ENCODE measurements at places on chromosomes 7 and 10.

DNA sequence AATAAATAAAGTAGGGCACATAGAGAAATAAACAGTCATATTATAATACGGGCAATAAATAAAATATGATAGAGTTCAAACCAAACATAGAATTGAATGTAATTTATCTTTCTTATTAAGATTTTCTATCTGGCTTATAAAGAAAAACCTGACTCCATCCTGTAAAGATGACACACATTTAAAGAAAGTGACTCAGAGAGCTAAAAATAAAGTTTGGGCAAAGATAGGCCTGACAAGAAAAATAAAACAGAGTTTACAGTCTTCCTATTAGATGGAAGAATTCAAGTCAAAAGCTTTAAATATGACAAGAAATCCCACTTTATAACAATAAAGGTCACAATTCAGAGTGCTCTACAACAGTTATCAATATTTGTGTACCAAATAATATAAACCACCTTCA, 580.6 kb downstream of the PHTF2 start:
- no peak for DNase-seq

GRCh38 chr7:151677581-151678226, 158.0 kb upstream of the RHEB start:
- DNase-seq = no peak

DNA sequence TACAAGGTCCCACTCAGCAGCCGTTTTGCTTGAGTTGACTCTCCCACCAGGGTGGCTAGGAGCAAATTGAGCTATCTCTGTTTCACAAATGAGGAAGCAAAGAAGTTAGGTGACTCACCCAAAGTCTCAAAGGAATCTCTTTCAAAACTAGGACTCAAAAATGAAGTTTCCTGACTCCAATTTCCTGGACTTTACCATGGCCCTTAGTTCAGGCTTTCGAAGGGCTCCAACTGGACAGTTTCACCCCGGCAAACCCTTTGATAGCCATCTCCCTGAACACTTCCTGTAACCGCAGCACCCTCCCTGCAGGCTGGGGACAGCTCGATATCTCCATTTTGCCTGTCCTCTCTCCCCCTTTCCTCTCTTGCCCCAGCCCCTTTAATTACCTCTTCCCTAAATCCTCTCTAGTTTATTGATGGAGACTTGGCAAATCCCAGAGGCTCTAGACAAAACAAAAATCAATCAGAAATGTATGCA, 4.7 kb upstream of the AFAP1L2 start:
- DNase-seq = no peak

DNA sequence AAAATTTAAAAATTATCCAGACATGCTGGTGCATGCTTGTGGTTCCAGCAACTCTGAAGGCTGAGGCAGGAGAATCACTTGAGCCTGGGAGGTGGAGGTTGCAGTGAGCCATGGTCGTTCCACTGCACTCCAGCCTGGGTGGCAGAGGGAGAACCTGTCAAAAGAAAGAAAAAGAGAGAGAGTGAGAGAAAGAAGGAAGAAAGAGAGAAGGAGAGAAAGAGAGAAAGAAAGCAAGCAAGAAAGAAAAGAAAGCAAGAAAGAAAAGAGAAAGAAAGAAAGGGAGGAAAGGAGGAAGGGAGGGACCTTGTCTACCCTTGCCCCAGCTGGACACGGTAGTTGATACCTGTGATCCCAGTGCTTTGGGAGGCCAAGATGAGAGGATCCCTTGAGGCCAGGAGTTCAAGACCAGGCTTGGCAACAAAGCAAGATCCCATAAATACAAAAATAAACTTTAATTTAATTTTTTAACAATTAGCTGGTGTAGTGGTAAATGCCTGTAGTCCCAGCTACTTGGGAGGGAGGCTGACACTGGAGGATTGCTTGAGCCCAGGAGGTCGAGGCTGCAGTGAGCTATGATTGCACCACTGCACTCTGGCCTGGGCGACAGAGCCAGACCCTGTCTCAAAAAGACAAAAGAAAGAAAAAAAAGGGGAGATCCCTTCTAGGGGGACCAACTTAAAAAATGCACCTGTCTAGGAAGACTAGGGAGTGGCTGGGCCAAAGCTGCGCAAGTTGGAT, 9.2 kb downstream of the NYAP1 start:
- no peak for DNase-seq

DNA sequence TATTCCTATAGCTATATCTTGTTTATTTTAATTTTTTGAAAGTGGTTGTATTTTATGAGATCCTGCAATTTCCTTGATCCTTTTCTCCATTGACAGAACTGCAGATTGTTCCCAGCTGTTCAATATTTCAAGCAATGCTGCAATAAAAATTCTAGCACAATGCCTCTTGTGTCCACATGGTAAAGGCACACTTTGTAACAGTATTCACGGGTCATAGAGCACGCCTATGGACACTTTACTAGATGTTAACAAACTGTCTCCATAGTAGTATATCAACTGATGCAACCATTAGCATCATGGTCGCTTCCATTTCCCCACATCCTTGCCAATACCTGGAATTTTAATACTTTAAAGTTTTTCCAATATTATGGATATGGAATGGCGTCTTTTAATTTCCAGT, 123.9 kb upstream of the FZD8 start:
- DNase-seq = no peak

DNA sequence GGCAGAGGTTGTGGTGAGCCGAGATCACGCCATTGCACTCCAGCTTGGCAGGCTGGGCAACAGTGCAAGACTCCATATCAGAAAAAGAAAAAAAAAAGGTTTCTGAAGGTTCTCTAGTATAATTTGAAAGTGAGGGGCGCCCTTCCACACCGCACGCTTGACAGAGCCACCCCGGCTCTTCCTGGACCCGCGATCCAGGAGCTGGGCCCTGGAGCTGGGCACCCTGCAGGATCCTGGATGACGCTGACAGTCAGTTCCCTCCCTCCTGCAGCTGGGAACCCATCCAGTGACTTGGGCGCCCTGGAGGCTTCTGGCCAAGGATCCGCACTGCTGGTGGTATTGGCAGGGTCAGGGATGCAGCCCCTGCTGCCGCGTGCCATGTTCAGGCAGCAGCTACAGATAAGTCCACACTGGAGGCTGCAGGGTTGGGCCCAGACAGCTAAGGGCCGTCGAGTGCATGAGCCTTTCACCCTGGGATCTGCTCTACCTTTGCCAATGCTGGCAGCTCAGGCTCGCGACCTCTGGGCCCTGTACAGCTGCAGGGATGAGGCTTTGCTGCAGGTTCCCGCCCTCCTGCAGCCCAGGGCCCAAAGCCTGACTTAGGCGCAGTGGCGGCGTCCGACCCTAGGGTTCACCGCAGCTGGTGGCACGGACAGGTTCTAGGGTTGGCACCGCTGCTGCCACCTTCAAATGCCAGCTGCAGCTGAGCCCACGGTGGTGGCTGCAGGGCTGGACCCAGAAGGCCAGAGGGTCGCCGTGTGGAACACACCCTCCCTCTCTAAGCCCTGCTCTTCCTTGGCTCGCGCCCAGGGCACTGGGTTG, 110.2 kb downstream of the OR13A1 start:
- no peak for DNase-seq

DNA sequence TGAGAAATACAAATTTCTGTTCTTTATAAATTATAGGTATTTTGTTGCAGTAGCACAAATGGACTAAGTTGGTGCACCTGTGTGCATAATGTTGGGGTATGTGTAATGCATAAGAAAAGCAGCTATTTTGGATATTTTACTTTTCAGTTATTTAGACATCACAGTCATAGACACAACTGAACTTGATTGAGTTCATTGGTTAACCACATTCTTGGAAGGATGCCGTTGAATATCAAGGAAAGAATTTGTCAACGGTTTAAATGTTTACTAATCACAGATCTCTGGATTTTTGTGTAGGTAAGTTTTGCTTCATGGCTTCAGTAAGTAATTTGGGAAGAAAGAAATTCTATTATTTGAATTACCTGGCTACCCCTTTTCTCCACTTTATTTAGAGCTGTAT, 4.1 kb downstream of the OTUD1 start:
- DNase-seq = no peak

- DNase-seq = no peak
Measured at GRCh38 chr7:5382281-5382892, 41.2 kb downstream of the TNRC18 start.

GRCh38 chr10:22651276-22651980, 63.0 kb downstream of the PIP4K2A start:
- DNase-seq = no peak

- no peak for DNase-seq
Measured at GRCh38 chr10:70341016-70341415, 41.4 kb downstream of the LRRC20 start.

DNA sequence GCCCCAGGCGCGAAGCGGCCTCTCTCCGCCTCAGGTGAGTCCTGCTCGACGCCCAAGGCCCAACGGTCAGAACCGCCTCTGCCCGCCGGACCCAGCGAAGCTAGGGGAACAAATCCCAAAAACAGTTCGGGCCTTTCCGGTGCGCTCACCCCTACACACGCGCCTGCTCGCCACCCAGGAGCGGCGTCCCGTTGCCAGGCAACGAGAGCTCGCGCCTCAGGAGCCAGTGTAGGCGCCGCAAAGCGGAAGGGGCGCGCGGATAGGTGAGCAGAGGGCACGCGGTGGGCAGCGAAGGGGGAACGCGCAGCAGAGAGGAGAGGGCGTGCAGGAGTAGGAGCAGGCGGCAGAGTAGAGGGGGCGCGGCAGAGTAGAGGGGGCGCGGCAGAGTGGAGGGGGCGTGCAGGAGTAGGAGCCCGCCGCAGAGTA, at the start of the genes DYDC1 and DYDC2:
TSS of gene DYDC1 (minus strand) at position 193 of the 426 bp plus-strand sequence. CDS start 4,154 bp downstream, outside the sequence.
TSS of gene DYDC2 (plus strand) at position 219 of the 426 bp plus-strand sequence. CDS start 5,663 bp downstream, outside the sequence.
- DNase-seq = peak; percentile 82

DNA sequence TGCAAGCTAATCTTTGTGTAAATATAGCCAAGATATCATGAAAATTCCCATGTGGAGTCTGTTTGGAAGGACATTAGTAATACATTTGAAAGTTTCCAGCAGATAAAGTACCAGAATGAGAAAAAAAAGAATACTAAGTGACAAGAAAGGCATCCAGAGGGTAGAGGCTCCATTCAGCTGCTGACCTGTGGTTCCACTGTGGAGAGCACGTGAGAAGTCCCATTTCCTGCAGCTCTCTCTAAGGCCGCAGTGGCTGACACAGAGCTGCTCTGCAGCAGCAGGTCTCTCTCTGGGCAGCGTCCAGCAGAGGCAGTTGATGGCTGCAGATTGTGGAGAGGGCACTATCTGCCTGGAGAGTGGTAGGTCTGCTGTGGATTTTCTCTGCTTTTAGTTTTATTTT, 100.1 kb upstream of the TMEM72 start:
- DNase-seq = no peak

GRCh38 chr7:63008366-63008765, 990.3 kb upstream of the ZNF722 start:
- no peak for DNase-seq

DNA sequence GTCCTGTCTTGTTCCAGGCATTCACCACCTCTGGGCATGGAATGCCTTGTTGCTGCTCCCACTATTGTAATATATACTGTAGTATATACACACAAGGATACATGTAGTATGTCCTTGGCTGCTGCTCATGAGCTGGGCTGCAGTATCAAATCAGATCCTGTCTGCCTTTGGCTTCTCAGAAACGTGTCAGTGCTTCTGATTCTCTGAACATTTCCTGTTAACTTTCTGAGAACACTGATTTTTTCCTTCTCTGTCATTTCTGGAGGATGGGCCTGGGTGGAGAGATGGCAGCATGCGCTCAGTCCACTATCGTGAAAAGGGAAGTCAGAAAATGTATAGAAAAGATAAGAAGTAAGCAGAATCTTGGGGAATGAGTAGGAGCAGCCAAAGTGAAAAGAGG, 12.2 kb downstream of the SFTPA2 start:
- no peak for DNase-seq

DNA sequence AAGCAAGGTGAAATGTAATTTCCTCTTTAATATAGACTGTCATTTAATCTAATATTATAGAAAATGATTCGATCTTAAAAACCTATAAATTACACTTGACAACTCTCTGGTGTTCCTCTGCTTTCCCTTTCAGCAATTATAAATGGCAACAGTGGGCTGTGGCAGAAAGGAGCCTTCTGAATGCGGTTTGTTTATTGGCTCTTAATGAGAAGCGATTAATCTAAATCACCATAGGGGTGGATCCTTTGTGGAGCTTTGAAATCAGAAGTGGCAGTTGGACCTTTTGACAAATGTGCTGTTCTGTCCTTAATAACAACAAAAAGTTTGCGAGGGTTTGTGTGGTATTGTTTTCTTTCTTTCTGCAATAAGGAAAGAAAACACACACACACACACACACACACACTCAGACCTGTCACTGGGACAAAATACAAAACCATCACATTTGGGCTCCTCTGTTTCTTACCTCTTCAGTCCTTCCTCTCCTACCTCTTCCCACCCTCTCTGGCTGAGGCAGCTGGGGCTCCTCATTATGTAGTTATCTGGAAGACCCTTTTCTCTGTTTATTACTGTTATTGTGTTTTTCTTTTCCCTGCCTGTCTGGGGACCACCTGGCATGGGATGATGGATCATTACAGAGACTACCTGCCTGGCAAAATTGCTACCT, 316.2 kb downstream of the SORCS3 start:
- DNase-seq = no peak

DNA sequence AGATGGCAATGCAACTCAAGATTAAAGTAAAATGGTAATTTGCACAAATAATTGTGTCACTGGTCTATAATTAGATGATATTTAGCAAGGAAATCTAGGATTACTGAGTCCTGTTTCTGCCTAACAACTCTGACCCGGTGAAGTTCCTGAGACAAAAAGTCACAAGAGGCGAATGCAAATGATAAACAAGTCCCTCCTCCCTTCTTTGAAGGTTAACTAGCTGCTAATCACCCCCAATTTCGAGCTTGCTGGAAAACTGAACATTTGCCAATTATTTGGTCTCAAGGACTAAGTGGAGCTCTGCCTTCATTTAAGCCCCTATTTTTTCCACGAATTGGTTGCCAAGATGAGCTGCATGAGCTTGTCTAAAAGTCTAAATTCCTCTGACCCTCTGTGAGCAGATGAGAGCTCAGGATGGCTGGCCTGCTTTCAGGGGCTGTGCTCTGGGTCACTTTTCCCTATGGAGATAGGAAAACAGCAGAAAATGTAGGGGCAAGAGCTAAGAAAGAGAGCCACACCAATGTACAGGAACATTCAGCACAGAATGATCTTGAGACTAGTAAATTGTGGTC, 127.3 kb downstream of the MBL2 start:
- DNase-seq = no peak

DNA sequence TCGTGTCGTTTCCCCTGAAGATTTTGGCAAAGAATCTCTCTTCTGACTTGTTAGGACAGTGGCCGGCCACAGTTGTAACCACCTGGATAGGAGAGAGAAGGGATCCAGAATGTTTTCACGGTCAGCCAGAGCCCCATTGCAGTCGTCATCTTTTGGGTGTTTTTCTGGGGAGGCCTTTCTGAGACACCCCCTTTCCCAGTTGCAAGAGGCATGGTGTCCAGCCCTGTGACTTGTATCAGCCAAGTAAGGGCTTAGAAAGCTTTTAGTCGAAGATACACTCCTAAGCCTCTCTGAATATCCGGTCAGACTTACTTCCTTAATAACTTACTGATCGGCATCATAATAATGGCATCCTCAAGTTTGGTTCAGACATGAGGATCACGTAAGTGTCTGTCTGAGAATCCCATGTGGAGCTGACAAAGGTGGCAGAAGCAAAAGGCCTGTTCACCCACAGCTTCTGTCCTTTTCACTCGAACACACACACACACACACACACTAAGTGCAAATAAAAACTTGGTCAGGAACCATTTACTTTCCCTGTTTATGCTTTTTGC, 435.7 kb upstream of the GALNT17 start:
- no peak for DNase-seq

- DNase-seq = no peak
Measured at GRCh38 chr7:139691253-139691781, 86.5 kb downstream of the HIPK2 start.

GRCh38 chr7:50266635-50267386, 37.7 kb upstream of the IKZF1 start:
- DNase-seq = no peak
